ENCODE measurements at places on chromosomes 7 and 10. TPM values are rescaled to one million over a fixed set of nuclear protein-coding genes. Genes with fewer than 3 reads are reported as not detected.

IL2RA gene
- total RNA-seq = 1.7 TPM

ZNF398 gene
- 29.9 TPM for total RNA-seq

HECW1 gene
- total RNA-seq = 1.4 TPM

BRI3 gene
- total RNA-seq = 51.9 TPM

TMEM140 gene
- total RNA-seq = 12.8 TPM

PILRA gene
- total RNA-seq = 6.4 TPM

VGF gene
- 1.3 TPM for total RNA-seq

STN1 gene
- total RNA-seq = 20.7 TPM

FRMD4A gene
- total RNA-seq = 10.6 TPM

GRCh38 chr7:54556121-54556520 is 13.9 kb downstream of the VSTM2A start:
- no peaks in the 10 kb centered on the region for H3K36me3 ChIP-seq
- no peaks in the 10 kb centered on the region for H3K4me1 ChIP-seq
- DNase-seq = no peak
- H3K27ac ChIP-seq = no peak overlapping the region
- H3K27me3 ChIP-seq = no peaks in the 10 kb centered on the region
- H3K4me3 ChIP-seq = no peak overlapping the region

GRCh38 chr10:17516376-17516775 is 62.0 kb upstream of the ST8SIA6 start:
- DNase-seq = no peak
- H3K4me3 ChIP-seq = no peak overlapping the region
- no peaks in the 10 kb centered on the region for H3K36me3 ChIP-seq
- no peaks in the 10 kb centered on the region for H3K4me1 ChIP-seq
- H3K27me3 ChIP-seq = no peaks in the 10 kb centered on the region
- H3K27ac ChIP-seq = no peak overlapping the region

DNA sequence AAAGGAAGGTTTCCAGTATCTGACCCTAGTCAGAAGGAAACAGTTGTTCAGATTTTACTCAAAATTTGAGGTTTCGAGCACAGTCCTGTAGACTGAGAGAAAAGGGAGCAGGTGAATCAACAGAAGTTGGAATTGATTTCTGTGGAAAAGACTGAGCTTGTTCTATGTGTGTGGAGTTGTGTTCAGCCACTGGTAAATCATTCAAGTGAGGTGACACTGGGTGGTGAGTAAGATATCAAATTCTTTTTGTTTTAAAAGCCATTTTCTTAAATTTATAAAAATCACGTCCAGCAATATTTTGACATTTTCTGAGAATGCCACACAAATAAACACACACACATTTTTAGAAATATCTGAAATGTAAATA is 165.1 kb downstream of the HGF start:
- H3K27ac ChIP-seq = no peak overlapping the region
- no peaks in the 10 kb centered on the region for H3K36me3 ChIP-seq
- no peak overlapping the region for H3K4me3 ChIP-seq

DNA sequence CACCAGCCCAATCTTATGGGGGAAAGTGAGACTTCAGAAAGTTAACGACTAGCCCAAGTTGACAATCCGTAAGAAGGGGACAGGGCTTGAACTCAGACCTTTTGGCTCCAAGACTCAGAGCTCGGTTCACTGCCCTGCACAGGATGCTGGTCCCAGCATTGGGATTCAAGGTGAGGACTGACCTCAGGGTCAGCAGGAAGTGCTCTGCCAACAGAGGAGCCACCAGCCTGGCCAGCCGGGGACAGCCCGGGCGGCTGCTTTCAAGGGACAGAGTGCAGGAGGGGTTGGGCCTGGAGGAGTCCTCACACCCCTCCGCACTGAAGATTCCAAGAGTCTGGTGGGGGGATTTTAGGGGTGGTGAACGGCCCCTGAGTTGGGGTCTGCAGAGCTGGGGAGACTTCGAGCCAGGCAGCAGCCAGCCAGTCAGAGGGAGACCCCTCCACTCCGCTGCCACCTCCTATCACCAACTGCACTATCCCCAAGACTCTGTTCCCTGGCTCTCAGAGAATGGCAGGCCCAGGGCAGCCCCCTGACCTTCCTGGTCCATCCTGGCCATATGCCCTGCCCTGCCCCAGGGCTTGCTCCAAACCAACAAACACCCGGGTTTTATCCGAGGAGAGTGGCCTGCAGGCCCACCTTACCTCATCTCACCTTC is 19.7 kb downstream of the TLL2 start:
- no peaks in the 10 kb centered on the region for H3K36me3 ChIP-seq
- H3K27ac ChIP-seq = no peak overlapping the region
- H3K4me1 ChIP-seq = no peaks in the 10 kb centered on the region
- H3K27me3 ChIP-seq = no peaks in the 10 kb centered on the region

DNA sequence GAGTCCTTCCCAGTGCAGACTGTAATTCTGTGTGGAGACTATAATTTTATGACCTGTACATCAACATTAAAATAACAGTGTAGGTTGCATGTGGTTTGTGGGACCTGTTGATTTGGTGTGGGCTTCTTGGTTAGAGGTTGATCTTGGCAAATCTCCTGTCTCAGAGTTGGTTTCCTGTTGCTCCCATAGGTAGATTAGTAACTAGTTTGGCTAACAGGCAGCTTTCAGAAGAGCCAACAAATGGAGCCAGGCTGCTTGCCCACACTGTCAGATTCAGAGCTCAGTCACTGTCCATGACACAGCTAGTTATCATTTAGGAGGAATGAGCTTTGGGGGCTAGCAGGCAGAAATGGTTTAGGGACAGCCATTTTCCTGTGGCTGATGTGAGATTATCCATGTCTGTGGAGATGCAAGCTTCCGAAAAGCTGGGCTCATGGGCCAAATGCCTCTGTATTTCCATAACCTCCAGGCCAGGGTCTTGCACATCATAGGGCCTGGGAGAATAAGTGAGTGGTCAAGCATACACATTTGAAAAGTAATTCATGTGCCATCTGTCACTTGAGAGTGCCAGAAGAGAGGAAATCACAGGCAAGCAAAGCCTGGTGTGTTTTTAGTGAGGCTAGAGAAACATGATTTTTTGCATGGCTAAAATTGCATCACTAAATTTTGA is 33.4 kb downstream of the CCM2 start:
- no peak for DNase-seq
- no peak overlapping the region for H3K27ac ChIP-seq
- no peaks in the 10 kb centered on the region for H3K36me3 ChIP-seq
- H3K27me3 ChIP-seq = no peaks in the 10 kb centered on the region
- H3K4me1 ChIP-seq = no peaks in the 10 kb centered on the region
- H3K4me3 ChIP-seq = no peak overlapping the region

- DNase-seq = no peak
- no peaks in the 10 kb centered on the region for H3K36me3 ChIP-seq
- H3K4me1 ChIP-seq = no peaks in the 10 kb centered on the region
- H3K27me3 ChIP-seq = no peaks in the 10 kb centered on the region
- no peak overlapping the region for H3K27ac ChIP-seq
- no peak overlapping the region for H3K4me3 ChIP-seq
These were observed 215.5 kb upstream of the VSTM2A start for GRCh38 chr7:54326592-54327167.

DNA sequence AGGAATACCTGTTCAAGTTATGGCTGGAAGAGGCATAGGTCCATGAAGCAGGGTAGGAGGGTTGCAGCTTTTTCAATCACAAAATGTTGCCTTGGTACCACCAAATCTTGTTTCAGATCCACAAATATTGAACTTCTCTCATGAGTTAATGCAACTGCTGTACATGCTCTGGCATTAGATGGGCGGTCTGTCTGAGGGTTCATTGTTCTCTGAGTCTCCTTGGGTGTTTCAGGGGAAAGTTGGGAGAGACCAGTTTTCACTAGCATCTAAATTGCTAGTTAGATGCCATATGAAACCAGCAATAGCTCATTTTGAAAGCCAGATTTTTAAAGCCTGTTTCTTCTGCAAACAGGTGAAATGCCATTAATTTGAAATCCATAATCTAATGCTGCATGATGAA is 27.8 kb upstream of the ELMO1 start:
- DNase-seq = no peak
- H3K36me3 ChIP-seq = no peaks in the 10 kb centered on the region
- H3K27ac ChIP-seq = no peak overlapping the region
- no peaks in the 10 kb centered on the region for H3K27me3 ChIP-seq
- no peak overlapping the region for H3K4me3 ChIP-seq
- no peaks in the 10 kb centered on the region for H3K4me1 ChIP-seq

- H3K36me3 ChIP-seq = no peaks in the 10 kb centered on the region
- no peaks in the 10 kb centered on the region for H3K27me3 ChIP-seq
- H3K4me1 ChIP-seq = no peaks in the 10 kb centered on the region
- DNase-seq = no peak
These were observed 67.9 kb downstream of the CDK1 start for GRCh38 chr10:60846173-60846572.

- DNase-seq = peak; percentile 33
- H3K36me3 ChIP-seq = no peaks in the 10 kb centered on the region
- H3K4me1 ChIP-seq = no peaks in the 10 kb centered on the region
These were observed 34.7 kb upstream of the SLC35B4 start for GRCh38 chr7:134351424-134351823.

GRCh38 chr7:12777257-12777656 is 89.8 kb downstream of the ARL4A start:
- H3K4me3 ChIP-seq = no peak overlapping the region
- no peaks in the 10 kb centered on the region for H3K4me1 ChIP-seq
- H3K27me3 ChIP-seq = no peaks in the 10 kb centered on the region
- H3K36me3 ChIP-seq = no peaks in the 10 kb centered on the region
- no peak overlapping the region for H3K27ac ChIP-seq
- no peak for DNase-seq

GRCh38 chr7:134703782-134704181 is 57.1 kb downstream of the BPGM start:
- peak overlapping the region; percentile 65 for H3K27ac ChIP-seq
- H3K4me3 ChIP-seq = no peak overlapping the region
- DNase-seq = no peak
- peaks cover 10% of the 10 kb centered on the region for H3K4me1 ChIP-seq
- H3K27me3 ChIP-seq = no peaks in the 10 kb centered on the region

DNA sequence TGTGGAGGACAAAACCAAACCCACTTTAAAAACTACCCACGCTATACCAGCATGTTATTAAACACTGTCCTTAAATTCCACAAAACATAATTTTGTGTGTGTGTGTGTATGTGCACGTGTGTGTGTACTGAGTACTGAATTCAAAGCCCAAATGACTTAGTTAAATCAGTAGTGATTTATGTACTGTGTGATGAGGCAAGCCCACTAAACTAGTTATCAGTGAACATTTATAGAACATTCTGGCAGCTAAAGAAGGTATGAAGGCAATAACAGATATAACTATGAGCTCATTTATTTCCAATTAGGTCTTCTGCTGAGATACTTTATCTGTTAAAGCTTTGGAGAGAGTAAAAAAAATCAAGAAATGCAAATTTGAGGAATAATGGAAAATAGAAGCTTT is 115.1 kb downstream of the CPED1 start:
- no peaks in the 10 kb centered on the region for H3K27me3 ChIP-seq
- no peak for DNase-seq
- no peaks in the 10 kb centered on the region for H3K36me3 ChIP-seq
- H3K27ac ChIP-seq = no peak overlapping the region
- H3K4me3 ChIP-seq = no peak overlapping the region
- H3K4me1 ChIP-seq = peaks cover 9% of the 10 kb centered on the region

- H3K27me3 ChIP-seq = no peaks in the 10 kb centered on the region
- H3K36me3 ChIP-seq = peaks cover 9% of the 10 kb centered on the region
- no peak for DNase-seq
- no peak overlapping the region for H3K27ac ChIP-seq
- no peak overlapping the region for H3K4me3 ChIP-seq
These were observed 3.7 kb upstream of the MYO1G start for GRCh38 chr7:44982535-44982923.

DNA sequence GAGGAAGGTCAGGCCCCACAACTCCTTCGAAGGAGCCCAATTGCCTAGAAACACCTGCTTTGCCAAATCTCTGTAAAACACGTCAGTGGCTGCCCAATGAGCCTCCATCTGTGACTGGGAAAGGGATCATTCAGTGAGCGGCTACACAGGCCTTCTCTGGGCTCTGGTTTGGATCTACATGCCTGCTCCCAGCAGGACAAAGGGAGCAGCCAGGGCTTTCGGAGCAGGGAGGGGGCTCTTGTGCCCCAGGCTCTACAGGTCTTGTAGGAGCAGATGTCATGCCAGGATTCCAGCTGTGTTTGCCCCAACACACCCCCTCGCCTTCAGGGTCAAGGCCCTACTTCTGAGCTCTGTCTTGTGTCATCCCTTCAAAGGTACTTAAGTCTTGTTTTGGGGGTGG is 73.5 kb downstream of the CLEC2L start:
- no peaks in the 10 kb centered on the region for H3K4me1 ChIP-seq
- DNase-seq = no peak
- H3K27me3 ChIP-seq = no peaks in the 10 kb centered on the region
- H3K27ac ChIP-seq = no peak overlapping the region

DNA sequence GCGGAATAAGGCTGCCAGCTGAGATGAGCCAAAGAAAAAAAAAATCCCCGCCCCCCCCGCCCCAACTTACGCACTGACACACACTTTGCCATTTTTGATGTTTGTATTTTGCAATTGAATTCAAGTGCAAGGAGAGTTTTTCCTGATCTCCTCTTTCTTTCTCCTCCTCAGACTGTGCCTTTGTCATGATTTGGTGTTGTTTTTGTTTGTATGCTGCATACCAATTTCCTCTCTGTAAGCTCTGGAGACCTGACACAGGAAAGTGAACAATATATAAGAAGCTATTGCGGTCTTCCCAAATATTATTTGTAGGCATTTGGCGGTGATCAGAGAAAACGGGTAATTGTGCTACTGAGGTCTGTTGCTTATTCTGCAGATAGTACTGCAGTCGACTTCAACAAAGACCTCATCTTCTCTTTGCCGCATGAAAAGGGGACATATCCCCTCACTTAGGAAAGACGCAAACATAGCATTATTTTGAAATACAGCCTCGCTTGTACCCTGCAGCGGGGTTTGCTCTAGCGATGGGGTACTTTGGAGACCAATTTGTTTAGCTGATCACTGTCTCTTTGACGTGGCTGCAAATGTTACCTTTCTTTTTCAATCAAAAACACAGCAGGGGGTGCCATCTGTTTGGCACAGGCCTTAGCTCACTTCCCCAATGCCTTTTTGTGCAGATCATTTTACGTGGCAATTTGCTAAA is 206.6 kb downstream of the SKAP2 start:
- H3K27ac ChIP-seq = no peak overlapping the region
- H3K4me1 ChIP-seq = peaks cover 5% of the 10 kb centered on the region
- no peaks in the 10 kb centered on the region for H3K27me3 ChIP-seq
- H3K36me3 ChIP-seq = no peaks in the 10 kb centered on the region

GRCh38 chr10:11095374-11095801 is 77.7 kb downstream of the CELF2 start:
- no peak overlapping the region for H3K27ac ChIP-seq
- H3K4me1 ChIP-seq = no peaks in the 10 kb centered on the region
- no peak overlapping the region for H3K4me3 ChIP-seq

- H3K4me1 ChIP-seq = peaks cover 10% of the 10 kb centered on the region
- no peak overlapping the region for H3K4me3 ChIP-seq
- H3K27me3 ChIP-seq = no peaks in the 10 kb centered on the region
- no peak overlapping the region for H3K27ac ChIP-seq
- peak; percentile 51 for DNase-seq
- H3K36me3 ChIP-seq = no peaks in the 10 kb centered on the region
These were observed 17.0 kb upstream of the ADAM12 start for GRCh38 chr10:126405239-126405775.

- no peaks in the 10 kb centered on the region for H3K27me3 ChIP-seq
- no peak for DNase-seq
- H3K4me3 ChIP-seq = no peak overlapping the region
- peaks cover 9% of the 10 kb centered on the region for H3K36me3 ChIP-seq
These were observed 292.0 kb upstream of the AOAH start for GRCh38 chr7:37016064-37016878.
